NCI-H2081 (cell line): ENCODE measurements at places on chromosomes 13 and 19.

- DNase-seq: no peak
Observed at GRCh38 chr19:30229525-30230174, 142.5 kb upstream of the ZNF536 start.

GRCh38 chr13:29893438-29893837 lies 43.0 kb upstream of the UBL3 start:
- no peak for DNase-seq

DNA sequence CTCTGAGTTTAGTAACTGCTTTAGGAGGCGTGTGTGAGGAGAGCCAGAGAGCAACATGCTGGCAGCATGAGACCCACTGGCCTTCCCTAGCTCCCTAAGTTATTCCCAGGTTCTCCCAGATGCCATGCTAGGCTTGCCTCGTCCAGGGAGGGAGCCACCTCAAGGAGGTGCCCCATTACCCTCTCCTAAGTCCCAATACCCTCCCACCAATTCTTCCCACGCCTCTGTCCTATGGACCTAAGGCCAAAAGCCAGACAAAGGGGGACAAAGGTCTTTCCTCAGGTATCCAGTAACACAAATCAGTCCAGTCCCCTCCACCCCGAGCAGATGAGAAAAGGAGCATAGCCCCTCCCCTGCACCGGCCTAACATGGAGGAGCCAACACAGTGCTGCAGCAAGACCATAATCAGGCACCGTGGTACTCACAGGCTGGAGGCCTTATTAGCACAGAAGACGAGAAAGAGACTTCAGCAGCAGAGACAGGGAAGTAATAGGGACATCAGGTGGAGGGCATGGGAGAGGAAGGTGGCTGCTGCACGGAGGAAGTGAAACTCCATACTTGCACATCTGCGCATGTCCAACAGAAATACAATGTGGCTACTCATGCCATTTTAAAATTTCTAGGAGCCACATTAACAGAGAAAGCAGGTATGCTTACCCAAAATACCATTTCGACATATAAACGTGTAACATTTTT lies 46.3 kb downstream of the BRD4 start:
- DNase-seq: no peak

DNA sequence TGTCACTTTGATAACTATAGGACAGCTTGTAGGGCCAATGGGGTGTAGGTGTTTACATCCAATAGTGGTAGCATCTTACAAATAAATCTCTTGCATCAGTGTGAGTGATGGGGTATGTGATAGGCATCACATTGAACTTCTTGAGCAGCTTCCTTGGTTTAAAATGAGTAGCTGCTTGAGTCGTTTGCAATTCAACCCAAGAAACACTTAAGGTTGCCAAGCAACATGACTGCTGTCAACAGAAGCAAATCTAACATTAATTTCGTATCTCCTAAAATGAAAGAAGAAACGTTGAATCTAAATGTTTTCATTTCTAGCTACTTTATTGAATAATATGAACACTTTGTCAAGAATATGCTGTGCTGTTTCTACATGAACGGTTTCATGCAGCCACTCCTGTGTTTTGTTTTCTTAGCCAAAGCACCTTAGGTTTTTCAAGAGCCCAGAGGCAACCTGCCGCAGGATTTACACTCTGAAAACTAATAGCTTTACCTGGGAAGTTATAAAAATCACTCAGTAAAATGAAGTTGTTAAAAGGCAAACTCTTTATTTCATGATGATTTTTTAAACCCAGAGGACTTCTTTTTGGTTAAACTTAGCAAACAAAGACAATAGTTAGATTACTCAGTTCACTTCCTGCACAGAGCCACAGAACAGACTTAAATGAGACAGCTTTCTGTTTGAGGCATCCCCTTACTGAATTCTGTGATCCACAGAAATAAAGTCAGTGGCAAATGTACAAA lies 305.2 kb downstream of the MTUS2 start:
- no peak for DNase-seq

- DNase-seq: no peak
Observed at GRCh38 chr19:36196249-36196648, 18.2 kb downstream of the ZNF565 start.

GRCh38 chr13:31009166-31009565 lies 76.7 kb downstream of the TEX26 start:
- no peak for DNase-seq

DNA sequence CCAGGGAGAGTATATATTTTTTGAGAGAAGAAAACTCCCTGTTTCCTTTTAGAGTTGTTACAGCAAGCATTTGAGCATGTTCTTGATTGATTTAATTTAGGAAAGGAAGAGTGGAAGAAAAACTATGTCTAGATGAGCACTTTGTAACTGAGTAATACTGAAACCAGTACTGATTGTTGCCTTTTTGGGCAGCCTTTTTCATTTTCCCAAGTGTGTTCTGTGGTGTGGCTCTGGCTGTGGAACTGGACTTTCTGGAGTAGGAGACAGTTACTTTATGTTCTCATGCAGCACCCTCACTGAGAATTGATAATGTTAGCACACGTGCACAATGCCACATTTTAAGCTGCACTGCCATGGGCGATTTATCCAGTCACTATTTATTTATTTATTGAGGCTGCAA lies 211.5 kb downstream of the LMO7 start:
- no peak for DNase-seq
